ENCODE measurements at places on chromosomes 12 and 14.
A peak's percentile ranks its signal among the peaks of the same experiment; 100 is the strongest.

GRCh38 chr12:71393625-71394024 lies 46.0 kb upstream of the LGR5 start:
- no peak for DNase-seq

- peak; percentile 15 for DNase-seq
Observed at GRCh38 chr12:62260733-62261683, 804 bp downstream of the USP15 start.

DNA sequence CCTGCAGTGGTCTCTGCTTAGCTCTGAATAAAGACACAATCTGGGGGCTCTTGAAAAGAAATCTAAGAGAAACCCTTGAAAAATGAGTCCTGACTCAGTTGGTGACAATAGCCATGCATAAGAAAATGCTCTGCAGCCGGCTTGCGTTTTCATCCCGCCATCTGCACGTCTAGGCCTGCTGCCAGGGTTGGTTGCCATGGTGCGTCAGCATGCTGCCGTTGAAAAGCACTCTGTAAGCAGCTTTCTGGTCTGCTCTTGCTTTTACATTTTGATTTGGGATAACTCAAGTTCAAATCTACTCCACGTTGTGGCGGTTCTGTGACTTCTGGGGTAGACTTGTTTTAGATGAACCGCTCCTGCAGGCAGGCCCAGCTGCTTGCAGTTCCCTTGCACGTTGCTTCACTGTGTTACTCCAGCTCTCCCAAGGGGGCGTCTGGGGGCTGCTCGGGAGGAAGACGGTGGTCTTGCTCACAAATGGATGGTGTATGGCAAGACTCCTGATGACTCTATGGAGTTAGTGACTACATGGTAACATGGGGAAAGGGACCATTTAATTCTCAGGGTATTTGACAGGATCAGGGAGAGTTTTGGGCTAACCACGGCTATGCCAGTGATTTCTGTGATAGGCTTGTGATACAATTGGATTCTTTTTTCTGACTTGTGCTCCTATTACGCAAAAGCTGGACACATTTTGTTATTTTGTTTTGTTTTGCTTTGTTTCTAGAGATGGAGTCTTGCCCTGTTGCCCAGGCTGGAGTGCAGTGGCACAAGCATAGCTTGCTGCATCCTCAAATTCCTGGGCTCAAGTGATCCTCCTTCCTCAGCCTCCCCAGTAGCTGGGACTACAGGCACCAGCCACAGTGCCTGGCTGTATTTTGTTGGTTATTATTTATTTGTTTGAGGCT lies 15.8 kb downstream of the WNT5B start:
- DNase-seq: no peak

GRCh38 chr14:93981316-93982229 lies 5.2 kb upstream of the ASB2 start:
- no peak for DNase-seq

- DNase-seq: no peak
Observed at GRCh38 chr12:85834378-85834777, 1.8 kb downstream of the RASSF9 start.

GRCh38 chr12:13044002-13044905 lies at the start of gene FAM234B:
Gene FAM234B (plus strand): TSS chr12:13044381. CDS start chr12:13044404, 23 bp downstream.
- peak; percentile 53 for DNase-seq

DNA sequence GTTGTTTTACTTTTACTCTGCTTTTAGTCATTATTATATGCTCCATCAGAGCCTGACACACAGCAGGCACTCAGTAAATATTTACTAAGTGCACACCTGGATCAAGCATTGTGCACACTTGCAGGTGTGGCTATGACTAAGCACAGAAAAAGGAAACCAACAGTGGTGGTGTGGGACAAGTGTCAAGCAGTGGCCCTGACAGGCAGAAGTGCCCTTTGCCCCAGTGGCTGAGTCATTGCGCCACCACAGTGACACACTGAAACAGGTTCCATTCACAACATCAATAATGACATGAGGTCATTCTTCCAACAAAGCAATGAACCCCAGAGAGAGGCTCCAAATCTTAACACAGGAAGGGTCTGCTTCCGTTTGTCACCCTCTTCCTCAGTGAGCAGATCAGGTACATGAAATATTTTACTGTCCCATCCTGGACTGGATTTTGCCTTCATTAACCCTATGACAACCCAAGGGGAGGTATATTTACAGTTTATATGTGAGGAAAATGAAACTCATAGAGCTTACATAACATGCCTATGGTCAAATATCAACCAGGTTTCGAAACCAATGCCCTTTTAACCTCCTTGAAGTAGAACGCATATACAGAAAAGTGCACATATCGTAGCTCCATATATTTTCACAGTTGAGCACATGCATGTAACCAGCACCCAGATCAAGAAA lies 82.6 kb upstream of the GTF2A1 start:
- no peak for DNase-seq

GRCh38 chr12:132068250-132068649 lies 75.9 kb downstream of the DDX51 start:
- DNase-seq: no peak

DNA sequence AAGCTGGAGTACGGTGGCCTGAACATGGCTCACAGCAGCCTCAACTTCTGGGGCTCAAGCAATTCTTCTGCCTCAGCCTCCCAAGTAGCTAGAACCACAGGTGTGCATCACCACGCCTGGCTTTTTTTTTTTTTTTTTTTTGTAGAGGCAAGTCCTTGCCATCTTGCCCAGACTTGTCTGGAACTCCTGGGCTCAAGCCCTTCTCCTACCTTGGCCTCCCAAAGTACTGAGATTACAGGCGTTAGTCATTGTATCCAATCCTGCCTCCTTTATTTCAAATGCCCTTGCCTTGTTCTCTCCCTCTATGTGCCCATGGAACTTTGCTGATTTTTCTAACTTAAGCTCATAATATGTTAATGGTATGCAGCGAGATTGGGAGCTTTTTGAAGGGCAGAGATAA lies 49.2 kb upstream of the PRICKLE1 start:
- DNase-seq: no peak

DNA sequence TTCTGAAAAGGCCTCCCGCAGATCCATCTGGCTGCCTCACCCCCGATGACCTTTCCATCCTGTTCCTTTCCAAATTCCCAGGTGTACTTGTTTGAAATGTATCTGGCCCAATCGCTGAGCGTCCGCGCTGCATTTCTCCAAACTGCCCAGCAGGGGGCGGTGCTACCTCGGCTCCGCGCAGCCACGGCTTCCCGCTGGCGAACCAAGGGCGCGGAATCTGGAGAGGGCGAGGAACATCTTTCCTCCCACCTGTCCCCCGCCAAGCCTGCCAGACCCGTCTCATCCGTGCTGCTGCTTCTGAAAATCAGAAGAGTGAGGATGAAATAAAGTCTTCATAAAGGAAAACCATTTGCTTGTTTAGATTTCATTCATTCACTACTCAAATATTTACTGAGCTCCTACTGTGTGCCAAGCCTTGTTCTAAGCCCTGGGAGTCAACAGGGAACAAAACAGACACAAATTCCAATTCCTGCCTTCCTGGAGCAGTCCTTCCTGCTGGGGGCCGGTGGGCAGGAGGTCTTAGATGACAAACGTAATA lies 16.8 kb upstream of the MYL2 start:
- peak; percentile 46 for DNase-seq

DNA sequence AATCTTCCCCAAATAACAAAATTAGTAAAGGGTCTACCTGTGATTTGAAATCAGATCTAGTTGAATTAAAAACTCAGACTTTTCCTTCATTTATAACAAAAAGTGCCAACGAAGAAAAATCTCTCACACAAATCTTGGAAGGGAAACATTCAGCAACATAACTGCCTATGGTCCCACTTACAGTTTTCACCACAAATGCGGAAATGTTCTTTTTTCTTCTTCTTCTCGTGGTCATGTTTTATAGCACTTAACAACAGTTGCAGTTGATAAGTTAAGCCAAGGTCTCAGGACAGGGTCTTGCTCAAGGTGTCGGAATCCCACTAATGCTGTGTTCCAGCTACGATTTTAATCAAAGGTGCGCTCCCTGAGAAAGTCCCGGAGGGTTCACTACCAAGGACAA lies 10.1 kb downstream of the RNASE6 start:
- DNase-seq: no peak

GRCh38 chr14:87111741-87112140 lies 881.2 kb downstream of the GALC start:
- DNase-seq: no peak

- no peak for DNase-seq
Observed at GRCh38 chr12:15648558-15648957, 140.6 kb downstream of the EPS8 start.

DNA sequence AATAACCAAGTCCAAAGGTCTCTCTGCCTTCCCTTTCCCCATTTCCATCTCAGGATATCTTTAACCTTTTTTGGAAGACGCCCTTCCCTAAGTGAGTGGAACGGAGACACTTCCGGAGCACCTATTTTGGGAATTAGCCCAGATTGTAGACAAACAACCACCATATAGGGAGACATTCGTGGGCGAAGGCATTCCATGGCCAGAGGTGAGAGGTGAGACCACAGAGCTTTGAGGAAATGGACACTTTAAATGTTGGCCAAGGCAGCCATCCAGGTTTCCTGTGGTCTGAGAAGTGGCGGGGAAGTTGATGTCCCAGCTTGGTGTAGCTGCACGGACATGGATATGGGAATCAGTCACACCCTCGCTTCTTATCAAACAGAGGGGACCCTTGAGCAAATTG lies 69.4 kb upstream of the BDKRB2 start:
- no peak for DNase-seq

GRCh38 chr14:64937821-64938193 lies 4.7 kb downstream of the GPX2 start:
- no peak for DNase-seq

DNA sequence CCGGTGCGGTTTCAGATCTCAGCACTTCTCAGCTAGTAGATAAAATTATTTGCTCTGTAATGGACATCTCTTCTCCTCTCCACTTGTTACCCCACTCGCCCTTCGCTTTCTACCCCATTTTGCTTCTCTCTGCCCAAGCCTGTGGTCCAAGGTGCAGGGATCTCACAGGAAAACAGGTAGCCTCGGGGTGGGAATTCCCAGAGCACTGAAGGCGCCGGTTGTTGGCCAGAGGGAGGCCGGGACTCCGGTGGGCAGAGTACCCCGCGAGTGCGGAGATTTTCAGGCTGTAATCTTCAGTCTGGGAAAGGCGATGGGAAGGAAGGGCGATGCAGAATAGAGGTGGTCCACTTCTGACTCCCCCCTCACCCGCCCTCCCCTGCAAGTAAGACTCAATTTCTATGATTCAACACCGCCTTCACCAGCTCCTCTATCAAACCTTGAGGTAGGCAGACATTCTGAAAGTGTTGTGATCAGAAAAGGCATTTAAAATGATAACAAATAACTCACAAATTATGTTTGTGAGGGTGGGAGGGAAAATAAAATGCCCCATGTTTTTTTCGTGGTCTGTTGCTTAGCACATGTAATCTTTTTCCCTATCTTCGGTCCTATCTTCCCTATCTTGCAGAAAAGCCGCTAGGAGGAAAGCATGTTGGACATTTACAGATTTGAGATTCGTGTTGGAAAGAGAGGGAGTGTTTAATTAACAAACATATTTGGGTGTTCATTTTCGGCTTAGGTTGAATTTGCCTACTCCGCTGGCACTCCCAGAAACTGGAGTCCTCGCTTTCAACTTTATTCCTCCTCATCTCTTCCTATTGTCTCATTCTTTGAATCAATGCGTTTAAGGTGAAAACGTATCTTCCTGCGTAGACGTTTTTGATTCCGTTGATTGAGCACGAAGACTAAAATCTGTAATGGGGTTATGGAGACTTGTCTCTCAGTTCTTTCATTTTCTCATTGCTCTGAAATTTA lies 8.5 kb downstream of the FOXG1 start:
- DNase-seq: no peak

DNA sequence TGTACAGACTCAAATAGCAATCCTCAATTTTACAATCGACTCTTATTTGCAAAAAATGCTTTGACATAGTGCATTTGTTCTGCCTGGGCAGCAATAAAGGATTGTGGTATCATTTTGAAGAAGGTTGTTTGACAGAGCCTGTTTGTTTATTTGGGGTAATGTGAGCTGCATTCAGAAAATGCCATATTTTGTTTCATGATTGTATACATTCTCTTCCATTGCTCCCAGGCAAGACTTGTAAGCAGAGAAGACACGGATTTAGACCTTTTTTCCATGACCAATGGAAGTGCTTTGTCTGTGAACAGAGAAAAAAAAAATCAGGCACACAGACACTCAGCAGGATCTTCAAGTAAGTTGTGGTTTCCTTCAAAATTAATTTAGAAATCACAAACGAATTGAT lies 35.5 kb upstream of the ALX1 start:
- DNase-seq: no peak

DNA sequence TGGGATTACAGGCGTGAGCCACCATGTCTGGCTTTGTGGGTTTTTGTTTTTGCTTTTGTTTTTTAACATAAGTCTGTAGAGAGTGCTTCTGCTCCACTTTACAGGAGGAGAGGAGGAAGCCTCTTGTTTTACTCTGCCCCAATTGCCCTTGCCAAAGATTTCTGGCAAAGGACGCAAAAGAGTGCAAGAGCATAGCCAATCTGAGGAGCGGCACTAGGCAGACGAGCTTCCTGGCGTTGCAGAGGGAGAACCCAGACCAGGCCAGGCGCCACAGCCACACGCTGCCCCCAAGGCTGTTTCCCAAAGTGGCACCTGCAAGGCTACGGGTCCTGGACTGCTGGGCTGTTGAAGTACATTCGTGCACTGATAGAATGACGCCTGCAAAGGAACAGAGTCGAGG lies 96.2 kb downstream of the BBS10 start:
- no peak for DNase-seq

DNA sequence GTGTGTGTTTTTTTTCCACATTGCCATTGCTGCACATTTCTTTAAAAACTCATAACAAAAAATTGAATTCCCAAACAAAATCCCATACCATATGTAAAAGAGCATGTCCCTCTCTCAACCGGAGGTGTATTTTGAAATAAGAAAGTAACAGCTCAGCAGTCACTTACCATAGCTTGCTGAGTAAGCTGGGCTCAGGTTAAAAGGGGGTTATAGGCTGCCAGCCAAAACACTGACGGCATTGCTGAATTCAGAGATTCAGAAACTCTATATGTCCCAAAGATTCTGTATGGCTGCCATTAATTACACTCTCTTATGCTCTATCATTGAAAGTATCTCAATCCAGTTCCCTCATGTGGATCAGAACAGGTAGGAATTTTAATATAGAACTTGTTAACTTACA lies 276.0 kb downstream of the FOXG1 start:
- no peak for DNase-seq
